ENCODE measurements at places on chromosomes 12 and 14.

- no peaks in the 10 kb centered on the region for H3K36me3 ChIP-seq
- peaks cover 21% of the 10 kb centered on the region for H3K4me1 ChIP-seq
- H3K4me3 ChIP-seq = no peak overlapping the region
Measured at GRCh38 chr12:68451261-68452077, 119.3 kb upstream of the MDM1 start.

DNA sequence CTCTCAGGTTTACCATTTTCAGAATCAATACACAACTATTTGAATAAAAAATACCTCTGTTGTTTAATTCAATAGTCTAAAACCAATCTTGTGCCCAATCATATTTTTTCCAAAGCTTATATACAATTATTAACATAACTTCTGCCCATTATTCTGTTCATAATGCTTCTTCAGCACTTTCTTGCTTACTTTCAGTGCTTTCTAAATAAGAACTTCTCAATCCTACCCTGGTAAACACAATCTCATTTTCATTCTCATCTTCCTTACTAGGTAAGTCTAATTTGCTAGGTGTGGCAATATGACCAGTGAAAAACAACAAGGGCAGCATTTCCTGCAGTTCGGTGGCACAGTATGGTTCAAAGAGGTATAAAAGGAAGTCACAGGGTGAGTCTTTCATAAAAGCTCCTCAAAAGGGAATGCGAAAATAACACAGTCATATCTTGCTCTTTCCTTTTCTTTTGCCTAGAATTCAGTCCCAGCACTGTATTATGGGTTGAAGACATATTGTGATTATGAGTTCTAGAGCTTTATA is 103.5 kb downstream of the FOXG1 start:
- no peak overlapping the region for H3K4me3 ChIP-seq
- no peaks in the 10 kb centered on the region for H3K4me1 ChIP-seq
- no peaks in the 10 kb centered on the region for H3K27me3 ChIP-seq
- H3K36me3 ChIP-seq = no peaks in the 10 kb centered on the region

- H3K27ac ChIP-seq = no peak overlapping the region
- H3K4me3 ChIP-seq = no peak overlapping the region
- H3K4me1 ChIP-seq = peaks cover 7% of the 10 kb centered on the region
- DNase-seq = no peak
- H3K27me3 ChIP-seq = no peaks in the 10 kb centered on the region
- no peaks in the 10 kb centered on the region for H3K36me3 ChIP-seq
Measured at GRCh38 chr14:70888681-70889175, 18.5 kb upstream of the PCNX1 start.

- H3K27me3 ChIP-seq = no peaks in the 10 kb centered on the region
- H3K36me3 ChIP-seq = no peaks in the 10 kb centered on the region
- no peak overlapping the region for H3K4me3 ChIP-seq
- H3K4me1 ChIP-seq = no peaks in the 10 kb centered on the region
Measured at GRCh38 chr14:69077841-69078240, 75.1 kb downstream of the DCAF5 start.

DNA sequence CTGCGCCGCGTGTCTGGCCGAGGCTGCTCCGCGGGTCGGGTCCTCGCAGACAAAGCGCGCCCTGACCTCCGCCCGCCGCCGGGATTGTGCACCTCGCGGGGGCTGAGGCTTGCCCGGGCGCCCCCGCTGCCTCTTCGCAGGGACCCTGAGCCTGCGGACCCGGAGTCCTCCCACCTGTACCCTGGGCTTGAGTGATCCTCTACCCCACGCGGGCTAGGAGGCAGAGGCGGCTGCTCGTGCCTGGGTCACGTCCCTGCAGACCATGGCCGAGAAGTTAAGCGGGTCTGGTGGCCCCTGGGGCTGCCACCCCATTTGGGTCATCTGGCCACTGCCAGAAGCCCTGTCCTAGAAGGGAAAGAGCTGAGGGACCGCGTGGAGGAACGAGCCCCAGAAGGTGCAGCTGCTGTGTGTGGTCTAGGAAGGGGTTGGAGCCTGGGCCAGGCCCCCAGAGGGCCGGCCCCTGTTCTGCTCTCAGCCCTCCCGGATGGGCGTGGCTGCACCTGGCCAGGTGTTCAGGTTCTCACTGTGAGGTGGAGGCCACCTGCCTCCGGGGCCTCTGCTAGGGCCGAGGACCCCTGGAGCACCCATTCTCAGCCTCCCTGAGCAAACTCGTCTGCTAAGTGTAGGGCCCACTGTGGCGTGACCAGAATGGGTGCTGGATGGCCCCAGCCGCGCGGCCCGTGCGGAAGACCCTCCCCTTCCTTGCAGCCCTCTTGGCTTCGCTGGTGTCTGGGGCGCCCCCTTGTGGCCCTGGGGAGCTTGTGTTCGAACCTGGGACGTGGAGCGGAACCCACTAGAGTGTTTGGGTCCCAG is 49.6 kb downstream of the LRCOL1 start:
- H3K4me1 ChIP-seq = peaks cover 17% of the 10 kb centered on the region
- DNase-seq = no peak
- H3K4me3 ChIP-seq = peak overlapping the region; percentile 42
- H3K27me3 ChIP-seq = peaks cover 8% of the 10 kb centered on the region

DNA sequence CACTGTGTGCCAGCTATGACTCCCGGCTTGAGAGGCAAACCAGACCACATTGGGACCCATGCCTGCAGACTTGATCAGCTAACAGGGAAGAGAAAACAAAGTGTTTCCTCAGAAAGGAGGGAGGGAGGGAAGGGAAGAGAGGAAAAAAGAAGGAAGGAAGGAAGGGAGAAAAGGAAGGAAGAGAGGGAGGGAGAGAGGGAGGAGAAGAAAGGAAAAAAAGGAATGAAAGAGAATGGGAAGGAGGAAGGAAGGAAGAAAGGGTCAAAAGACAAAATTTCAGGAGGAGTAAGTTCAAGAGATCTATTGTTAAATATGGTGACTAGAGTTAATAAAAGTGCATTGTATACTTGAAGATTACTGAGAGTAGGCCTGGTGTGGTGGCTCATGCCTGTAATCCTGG is 18.9 kb downstream of the FIGNL2 start:
- H3K4me3 ChIP-seq = no peak overlapping the region
- H3K27ac ChIP-seq = no peak overlapping the region
- H3K36me3 ChIP-seq = no peaks in the 10 kb centered on the region
- H3K27me3 ChIP-seq = no peaks in the 10 kb centered on the region
- H3K4me1 ChIP-seq = no peaks in the 10 kb centered on the region

DNA sequence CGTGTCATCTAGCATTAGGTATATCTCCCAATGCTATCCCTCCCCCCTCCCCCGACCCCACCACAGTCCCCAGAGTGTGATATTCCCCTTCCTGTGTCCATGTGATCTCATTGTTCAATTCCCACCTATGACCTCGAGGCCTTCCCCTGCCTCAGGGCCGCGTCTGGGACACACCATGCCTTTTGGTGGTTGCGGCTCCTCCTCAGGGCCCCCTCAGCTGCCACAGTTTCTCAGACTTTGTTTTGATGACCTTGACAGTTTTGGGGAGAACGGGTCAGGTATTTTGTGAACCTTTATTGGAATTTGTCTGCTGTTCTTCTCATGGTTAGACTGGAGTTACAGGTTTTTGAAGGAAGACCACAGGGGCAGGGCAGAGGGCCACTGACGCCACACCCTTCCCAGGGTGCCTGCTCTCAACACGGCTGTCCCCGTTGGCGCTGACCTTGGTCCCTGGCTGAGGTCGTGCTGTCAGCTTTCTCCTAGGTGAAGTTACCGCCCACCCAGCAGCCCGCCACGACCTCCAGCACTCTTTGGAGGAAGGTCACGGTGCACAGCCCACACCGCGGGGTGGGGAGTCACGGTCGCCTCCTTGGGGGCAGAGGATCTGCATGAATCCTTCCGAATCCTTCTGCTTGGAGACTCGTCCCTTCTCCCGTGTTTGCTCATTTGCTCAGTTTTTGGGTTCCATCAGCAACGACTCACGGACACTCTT is 130.5 kb downstream of the KIF26A start:
- H3K27ac ChIP-seq = no peak overlapping the region
- no peak for DNase-seq
- no peaks in the 10 kb centered on the region for H3K27me3 ChIP-seq
- no peaks in the 10 kb centered on the region for H3K4me1 ChIP-seq
- no peaks in the 10 kb centered on the region for H3K36me3 ChIP-seq
- H3K4me3 ChIP-seq = no peak overlapping the region

DNA sequence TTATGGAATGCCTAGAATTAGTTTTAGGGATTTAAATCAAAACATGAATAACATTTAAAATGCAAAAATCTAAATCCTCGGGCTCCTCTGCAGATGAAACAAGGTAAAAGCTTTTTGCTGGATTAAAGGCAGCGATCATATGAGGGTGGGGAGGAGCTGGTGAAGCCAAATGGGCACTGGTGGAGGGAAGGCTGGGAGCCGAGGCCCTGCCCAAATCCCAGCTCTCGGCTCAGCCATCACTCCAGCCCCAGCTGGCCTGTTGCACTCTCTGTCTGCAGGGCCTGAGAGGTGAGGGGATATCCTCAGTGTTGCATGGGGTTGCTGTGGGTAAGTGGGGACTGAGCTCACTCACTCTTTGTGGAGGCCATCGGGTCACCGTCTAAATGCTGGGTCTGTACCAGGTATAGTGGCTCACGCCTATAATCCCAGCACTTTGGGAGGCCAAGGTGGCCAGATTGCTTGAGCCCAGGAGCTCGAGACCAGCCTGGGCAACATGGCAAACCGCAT is 28.6 kb downstream of the CALM1 start:
- DNase-seq = no peak
- no peaks in the 10 kb centered on the region for H3K4me1 ChIP-seq
- no peaks in the 10 kb centered on the region for H3K27me3 ChIP-seq
- H3K27ac ChIP-seq = no peak overlapping the region
- no peaks in the 10 kb centered on the region for H3K36me3 ChIP-seq
- H3K4me3 ChIP-seq = no peak overlapping the region

DNA sequence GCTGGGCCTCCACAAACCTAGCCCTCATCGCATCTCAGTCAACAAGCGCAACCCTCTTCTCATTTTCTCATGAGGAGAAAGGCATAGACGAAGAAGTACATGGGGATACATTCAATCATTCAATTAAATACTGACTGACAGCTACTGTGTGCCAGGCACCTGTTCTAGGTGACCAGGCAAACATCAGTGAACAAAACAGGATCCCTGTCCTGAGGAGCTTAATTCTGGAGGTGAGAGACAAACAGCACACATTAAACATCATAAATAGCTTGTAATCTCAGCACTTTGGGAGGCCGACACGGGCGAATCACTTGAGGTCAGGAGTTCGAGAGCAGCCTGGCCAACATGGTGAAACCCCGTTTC is 362 bp upstream of the ACYP1 start:
- DNase-seq = no peak
- H3K4me1 ChIP-seq = no peaks in the 10 kb centered on the region
- no peaks in the 10 kb centered on the region for H3K36me3 ChIP-seq
- H3K27ac ChIP-seq = peak overlapping the region; percentile 85
- H3K27me3 ChIP-seq = no peaks in the 10 kb centered on the region

DNA sequence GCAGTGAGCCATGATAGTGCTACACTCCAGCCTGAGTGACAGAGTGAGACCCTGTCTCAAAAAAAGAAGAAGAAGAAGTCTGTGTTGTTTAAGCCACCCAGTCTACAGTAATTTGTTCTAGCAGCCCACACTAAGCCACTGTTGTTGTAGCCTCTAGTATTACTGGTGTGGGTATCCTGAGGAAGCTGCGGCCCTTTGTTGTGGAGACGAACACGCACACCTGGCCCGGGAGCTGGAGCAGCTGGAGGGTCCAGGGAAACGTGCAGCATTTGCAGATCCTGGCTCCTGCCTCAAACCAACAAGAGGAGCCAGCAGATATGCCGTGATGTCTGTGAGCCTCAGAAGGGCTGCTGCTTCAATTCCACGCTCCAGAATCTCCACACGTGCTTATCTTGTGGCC is 65.3 kb downstream of the MAP1LC3B2 start:
- H3K27me3 ChIP-seq = no peaks in the 10 kb centered on the region
- H3K27ac ChIP-seq = no peak overlapping the region
- peaks cover 7% of the 10 kb centered on the region for H3K4me1 ChIP-seq
- no peak for DNase-seq
- H3K36me3 ChIP-seq = no peaks in the 10 kb centered on the region
- H3K4me3 ChIP-seq = no peak overlapping the region

GRCh38 chr12:2290091-2290490 is 237.3 kb downstream of the CACNA1C start:
- no peaks in the 10 kb centered on the region for H3K36me3 ChIP-seq
- H3K27me3 ChIP-seq = no peaks in the 10 kb centered on the region
- H3K27ac ChIP-seq = no peak overlapping the region

DNA sequence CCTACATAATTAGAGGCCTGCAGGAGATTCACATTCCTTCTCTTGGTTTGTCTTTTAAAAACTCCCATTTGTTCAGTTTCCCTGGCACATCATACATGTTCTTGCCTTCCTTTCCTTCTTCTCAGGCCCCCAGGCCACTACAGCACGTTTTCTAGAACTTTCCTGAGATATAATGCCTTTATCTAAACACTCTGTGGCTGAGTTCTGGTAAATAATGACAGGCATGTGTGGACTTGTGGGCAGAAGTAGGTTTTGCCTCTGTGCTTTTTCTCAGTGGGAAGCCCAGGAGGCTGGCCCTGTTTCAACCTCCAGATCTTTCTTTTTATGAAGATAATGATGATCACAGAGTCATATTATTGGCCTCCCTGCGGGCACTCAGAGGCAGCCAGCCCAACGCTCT is 117.2 kb downstream of the TMX1 start:
- no peak overlapping the region for H3K4me3 ChIP-seq
- no peak overlapping the region for H3K27ac ChIP-seq
- H3K36me3 ChIP-seq = no peaks in the 10 kb centered on the region
- no peaks in the 10 kb centered on the region for H3K4me1 ChIP-seq

DNA sequence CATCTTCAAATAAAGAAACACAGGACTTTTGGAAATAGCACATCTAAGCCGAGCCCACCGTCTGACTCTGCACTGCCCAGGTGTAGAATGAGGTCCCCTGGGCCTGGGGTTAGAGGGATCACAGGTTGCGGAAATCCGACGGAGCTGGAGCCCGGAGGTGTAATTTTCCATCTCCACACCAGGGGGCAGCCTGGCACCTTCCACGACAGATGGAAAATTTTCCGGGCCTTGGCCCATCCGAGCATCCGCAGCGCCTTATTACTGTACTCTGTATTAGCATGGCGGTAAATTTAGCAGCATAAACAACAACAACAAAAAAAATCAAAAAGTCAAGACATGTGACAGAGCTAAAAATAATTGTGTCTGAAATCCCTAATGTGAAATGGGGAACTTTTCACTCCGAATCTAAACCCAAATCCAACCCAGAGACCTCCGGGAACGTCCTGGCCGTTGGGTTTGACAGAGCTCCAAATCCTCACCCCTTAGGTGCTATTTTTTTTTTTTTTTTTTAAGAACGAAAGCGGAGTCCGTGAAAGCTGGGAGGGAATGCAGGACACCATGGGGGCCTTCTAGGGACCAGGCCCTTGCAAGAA is 93.9 kb downstream of the KSR2 start:
- peak; percentile 34 for DNase-seq
- no peaks in the 10 kb centered on the region for H3K4me1 ChIP-seq
- H3K36me3 ChIP-seq = no peaks in the 10 kb centered on the region

GRCh38 chr12:52024845-52025230 is 18.1 kb downstream of the TAMALIN start:
- no peaks in the 10 kb centered on the region for H3K27me3 ChIP-seq
